ENCODE measurements at places on chromosomes 2 and 18.

DNA sequence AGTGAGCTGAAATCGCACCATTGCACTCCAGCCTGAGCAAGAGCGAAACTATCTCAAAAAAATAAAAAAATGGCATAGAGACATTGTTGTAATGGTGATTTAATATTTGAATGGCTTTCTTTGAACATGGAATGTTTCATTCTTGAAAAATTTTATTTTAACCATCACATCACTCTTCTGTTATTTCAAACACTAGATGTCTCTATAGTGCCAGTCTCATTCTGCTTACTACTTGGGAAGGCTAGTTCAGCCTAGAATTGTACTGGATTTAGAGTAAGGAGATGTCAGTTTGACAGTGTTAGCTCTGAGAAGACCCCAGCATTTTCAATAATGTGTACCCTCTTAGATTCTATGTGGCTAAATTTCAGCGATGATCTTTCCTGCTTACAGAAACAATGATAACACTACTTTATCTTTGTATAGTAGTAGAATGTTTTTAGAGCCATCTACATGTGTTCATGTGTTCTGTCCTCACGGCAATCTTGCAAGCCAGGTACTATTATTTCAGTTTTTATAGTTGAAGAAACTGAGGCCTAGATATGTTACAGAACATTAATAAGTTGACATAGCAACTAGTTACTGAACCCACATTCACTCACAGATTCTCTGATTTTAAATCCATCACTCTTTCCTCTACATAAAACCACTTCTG lies 142.9 kb upstream of the ZSWIM2 start:
- no peak for DNase-seq

DNA sequence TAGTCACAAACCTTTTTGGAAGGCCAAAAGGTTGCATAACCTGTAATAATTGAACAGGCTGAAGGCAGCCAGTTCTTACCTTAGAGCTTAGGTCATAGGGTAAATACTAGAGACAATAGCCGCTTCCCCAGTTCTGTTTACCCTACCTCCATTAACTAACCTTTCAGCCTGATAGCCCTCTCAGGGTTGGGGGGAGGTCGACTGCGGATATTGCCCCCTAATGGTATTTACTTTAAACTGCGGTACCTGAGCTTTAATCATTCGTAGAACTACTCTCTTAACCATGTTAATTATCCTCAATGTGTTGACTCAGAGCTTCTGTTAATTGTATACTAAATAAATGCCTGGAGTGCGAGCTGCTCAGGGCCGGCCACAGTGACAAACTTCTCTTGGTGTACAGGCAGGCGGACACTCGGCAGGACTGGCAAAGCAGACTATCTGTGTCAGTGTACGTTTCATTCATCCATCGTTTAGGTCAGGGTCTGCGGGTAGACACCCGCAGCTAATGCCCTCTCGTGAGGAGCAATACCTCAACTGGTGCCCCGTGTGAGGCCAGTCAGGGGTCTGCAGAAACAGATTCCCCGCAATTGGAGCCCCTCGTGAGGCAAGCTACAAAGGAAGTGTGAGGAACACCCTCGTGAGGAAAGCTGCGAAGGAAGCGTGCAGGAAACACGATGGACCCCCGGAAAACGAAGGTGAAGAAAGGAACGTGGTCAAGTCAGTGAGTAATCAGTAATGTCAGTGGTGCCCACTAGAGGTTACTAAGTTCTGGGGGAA lies 115.3 kb upstream of the SCN7A start:
- DNase-seq: no peak

GRCh38 chr18:3871687-3872086 lies 421.7 kb downstream of the TGIF1 start:
- DNase-seq: no peak

DNA sequence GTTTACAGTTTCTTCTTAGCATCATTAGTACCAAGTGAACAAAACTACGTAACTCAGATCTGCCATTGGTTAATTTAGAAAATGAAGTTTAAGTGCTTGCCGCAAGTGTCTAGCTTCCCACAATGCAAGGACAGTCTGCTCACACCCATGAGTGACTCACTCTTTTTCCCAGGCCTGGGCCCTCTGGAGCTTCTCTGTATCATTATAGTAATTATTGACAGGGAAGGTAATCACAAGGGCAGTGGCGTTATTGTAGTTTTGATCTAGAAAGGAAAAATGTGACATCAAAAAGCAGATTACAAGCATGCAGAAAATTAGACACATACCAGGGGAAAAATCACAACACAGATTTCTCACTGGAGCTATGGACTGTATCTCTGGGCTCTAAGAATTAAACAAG lies 38.5 kb downstream of the NPC1 start:
- no peak for DNase-seq

- DNase-seq: no peak
These were observed 137.3 kb upstream of the PID1 start for GRCh38 chr2:229408356-229408755.

DNA sequence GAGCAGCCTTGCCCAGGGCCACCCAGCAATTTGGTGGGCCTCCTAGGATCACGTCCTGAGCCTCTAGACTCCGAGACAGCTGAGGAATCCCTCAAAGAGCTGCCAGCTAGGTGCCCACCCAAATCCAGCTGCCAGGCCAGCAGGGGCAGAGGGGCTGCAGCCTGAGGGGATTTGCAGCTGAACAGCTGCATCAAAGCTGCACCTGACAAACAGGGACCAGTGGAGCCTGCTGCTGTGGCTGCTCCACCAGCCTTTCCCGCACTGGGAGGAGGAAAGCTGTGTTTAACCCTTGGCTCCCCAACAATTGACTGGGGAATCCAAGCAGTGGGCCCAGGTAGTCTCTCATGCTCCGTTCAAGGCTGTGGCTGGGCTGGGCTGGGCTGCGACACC lies 8.2 kb downstream of the ADRA2B start:
- no peak for DNase-seq

- no peak for DNase-seq
These were observed 83.3 kb downstream of the MBD2 start for GRCh38 chr18:54141041-54141608.

DNA sequence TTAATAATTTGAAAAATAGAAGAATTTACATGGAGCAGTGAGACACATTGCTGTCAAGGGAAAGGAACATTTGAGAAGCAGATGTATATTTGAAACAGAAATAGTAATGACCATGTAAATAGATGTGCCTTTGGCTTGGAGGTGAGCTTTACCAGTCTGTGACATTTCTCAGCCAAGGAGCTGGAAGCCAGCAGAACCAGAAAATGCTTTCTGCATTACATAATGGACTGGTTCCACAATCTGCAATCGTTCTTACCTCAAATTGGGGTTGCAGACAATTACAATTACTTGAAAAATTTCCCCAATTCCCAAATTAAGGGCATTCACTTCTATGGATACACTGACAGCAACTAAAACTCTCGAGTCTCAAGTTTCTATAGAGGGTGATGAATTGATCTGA lies 59.7 kb downstream of the HNMT start:
- no peak for DNase-seq

DNA sequence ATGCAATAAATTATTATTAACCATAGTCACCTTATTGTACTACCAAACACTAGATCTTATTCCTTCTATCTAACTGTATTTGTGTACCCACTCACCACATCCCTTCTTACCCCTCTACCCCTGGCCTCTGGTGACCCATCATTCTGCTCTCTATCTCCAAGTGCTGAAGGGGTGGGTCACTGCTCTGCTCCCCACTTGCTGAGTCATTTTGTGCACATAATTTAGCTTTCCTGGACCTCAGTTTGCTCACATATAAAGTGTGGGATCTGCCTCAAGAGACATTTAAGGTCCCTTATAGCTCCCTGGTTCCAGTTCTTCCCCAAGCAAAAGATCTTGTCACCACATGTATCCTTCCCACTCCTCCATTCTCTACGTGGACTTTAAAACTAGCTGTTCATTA lies 169.4 kb downstream of the ZNF385B start:
- no peak for DNase-seq

- DNase-seq: no peak
These were observed 41.9 kb upstream of the ODC1 start for GRCh38 chr2:10489842-10490555.

DNA sequence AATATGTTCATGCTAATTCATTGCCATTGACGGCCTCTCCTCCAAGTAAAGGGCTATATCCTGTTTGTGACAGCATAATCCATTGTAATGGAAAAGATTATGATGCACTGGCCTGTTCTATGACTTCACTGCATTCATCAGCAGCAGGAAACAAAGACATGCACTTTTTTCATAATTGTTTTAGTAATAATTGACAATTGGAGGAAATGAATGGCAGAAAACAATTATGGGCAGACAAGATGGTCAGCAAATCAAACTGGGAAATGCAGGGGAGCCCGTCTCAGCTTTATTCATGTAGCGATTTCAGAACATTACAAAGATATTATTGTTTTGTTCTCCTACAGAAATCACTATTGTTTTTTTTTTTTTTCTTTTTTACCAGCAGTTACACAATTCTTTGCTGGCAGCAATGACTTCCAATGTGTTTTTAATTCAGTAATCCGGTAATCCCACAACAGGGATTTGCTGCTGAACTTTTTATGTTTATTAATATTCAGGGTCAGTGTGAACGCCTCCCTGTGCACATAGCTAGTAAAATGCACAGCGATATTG lies 33.8 kb upstream of the RASGRP3 start:
- no peak for DNase-seq

DNA sequence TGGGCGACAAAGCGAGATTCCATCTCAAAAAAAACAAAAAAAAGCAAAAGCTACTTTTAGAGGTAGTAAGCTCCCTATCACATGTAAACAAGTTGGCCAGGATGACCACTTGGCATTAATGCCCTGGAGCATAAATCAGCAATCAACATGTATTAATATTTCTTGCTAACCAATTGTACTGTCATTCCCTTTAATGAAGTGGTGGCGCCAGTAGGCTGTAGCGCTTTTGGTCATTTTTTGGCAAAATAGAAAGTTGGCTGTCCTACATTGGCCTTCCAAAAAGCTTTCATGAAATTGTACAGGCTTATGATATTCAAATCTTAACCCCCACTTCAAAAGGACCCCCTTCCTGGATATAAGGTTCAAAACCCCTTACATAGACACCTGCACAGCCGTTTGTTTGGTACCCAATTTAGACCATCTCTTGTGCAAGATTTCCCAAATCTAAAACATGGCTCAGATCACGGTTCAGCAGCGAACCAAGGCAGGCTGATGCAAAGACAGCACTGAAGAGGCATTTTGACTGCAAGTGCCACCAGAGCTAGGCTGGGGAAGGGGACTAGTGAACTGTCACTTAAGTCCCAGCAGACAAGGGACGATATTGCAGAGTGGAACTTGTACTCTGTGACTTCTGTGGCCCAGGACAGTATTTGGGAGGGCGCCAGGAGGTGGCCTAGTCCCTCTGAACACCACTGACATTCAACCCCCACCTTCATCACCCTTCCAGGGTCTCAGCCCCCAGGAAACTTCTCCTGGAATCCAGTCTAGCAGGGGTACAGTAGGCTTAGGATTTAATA lies 31.9 kb downstream of the SMAD7 start:
- no peak for DNase-seq

- DNase-seq: no peak
These were observed 135.3 kb upstream of the SLC1A4 start for GRCh38 chr2:64853894-64854293.

DNA sequence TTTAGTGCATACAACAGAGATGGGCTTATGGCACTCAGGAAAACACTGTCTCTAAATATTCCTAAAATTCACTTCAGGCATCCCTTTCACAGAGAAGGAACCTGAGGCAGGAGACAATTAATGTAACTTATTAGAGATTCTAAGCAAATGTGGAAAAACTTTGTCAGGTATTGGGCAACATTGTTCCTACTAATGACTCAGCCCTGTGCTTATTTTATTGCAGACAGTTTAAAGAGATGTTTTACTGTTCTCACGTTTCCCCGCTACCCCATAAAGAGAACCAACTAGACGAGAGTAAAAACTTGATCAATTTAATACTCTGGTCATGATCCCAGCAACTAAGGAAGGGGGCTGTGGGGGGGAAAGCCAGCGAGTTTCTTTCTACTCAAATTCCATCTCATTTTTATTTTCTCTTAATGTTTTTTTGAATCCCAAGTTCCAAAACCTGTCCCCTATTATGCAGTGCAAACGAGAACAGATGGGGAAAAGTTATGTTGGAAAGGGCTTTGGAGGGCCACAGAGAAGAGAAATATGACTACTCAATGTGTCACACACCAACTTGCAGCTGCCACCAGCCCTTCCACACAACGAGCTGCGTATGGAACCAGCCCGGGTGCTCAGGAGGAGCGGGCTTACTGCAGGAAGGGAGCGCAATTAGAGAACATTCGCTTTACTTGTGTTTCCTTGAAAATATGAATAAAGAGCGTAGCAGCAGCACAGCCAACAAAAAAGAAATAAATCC lies 18.7 kb upstream of the ACVR1 start:
- DNase-seq: no peak

- DNase-seq: no peak
These were observed 178.8 kb upstream of the GLI2 start for GRCh38 chr2:120556911-120557310.

GRCh38 chr2:42270757-42271156 lies 90.3 kb downstream of the COX7A2L start:
- no peak for DNase-seq

- no peak for DNase-seq
These were observed 155.8 kb upstream of the TANK start for GRCh38 chr2:161004379-161004778.

- DNase-seq: no peak
These were observed 18.7 kb upstream of the NCKAP5 start for GRCh38 chr2:133586978-133587377.

- no peak for DNase-seq
These were observed 12.6 kb downstream of the NR4A2 start for GRCh38 chr2:156319811-156320485.

DNA sequence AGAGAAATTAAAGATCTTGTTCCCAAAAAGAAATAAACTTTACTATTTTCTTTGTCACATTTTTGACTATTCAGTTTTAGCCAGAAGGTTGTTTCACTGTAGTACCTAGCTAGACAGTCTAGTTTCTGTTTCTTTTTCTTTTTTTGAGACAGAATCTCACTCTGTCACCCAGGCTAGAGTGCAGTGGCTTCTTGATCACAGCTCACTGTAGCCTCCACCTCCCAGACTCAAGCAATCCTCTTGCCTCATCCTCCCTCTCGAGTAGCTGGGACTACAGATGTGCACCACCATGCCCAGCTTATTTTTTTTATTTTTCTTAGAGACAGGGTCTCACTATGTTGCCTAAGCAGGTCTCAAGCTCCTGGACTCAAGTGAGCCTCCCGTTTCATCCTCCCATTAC lies 2.2 kb downstream of the RBM45 start:
- DNase-seq: no peak

DNA sequence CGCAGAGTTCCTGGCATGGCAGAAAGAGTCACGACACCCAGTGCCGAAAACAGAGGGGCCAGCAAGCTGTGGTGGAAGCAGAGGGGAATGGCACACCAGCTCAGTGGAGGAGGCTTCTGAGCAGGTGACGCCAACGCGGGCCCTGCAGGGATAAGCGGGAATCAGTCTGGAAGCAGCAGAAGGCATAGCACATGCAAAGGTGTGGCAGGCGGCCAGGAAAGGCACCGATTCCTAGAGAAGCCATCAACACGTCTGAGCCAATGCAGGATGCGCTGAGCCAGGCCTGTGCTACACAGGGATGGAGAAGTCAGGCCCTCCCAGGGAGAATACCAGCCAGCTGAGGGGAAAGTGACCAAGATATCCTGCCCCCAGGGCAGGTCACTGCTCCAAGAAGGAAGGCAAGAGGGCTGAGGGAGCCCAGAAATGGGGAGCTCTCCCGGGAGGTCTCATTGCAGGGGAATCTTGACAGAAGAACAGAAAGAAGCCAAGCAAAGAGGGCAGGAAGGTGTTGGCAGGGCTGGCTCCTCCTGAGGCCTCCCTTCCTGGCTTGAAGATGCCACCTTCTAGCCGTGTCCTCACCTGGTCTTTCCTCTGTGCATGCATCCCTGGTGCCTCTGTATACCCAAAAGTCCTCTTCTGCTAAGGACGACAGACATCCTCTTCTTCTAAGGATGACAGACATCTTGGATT lies 16.3 kb downstream of the TEX51 start:
- no peak for DNase-seq
